ENCODE measurements at places on chromosomes 13 and 19.
A peak's percentile ranks its signal among the peaks of the same experiment; 100 is the strongest.

DNA sequence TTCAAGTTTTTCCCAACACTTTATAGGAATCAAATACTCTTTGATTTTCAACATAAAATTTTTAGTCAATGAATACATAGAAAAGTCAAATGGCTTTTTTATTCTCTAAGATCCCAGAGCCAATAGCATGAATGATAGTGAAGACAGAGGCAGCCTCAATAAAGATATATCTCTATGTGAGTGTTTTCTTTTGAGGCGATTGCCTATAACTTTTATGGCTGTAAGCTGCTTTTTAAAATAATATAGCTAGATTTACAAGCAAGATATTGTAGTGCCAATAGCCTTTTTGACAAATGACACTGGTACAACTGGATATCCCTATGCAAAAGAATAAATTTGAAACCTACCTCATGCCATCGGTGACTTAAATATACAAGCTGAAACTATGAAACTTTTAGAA is 1705.2 kb upstream of the PCDH20 start:
- no peak overlapping the region for H3K27ac ChIP-seq
- H3K4me1 ChIP-seq = no peaks in the 10 kb centered on the region
- H3K4me3 ChIP-seq = no peak overlapping the region
- no peaks in the 10 kb centered on the region for H3K36me3 ChIP-seq
- DNase-seq = no peak

DNA sequence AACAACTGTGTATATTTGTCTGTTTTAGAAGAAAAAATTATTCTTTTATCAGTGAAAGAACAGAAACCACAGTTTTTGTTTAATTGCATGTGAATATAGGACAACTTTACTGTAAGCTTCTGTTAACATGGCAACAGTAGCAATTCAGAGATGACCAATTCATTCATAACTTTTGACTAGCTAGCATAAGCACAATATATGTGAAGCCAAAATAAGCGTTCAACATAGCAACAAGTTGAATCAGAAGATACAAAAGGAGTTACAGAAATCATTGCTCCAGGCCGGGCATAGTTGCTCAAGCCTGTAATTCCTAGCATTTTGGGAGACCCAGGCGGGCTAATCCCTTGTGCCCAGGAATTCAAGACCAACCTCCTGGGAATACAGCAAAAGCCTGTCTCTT is 197.1 kb upstream of the GPC6 start:
- no peaks in the 10 kb centered on the region for H3K27me3 ChIP-seq
- H3K36me3 ChIP-seq = no peaks in the 10 kb centered on the region
- no peak overlapping the region for H3K4me3 ChIP-seq

- no peaks in the 10 kb centered on the region for H3K36me3 ChIP-seq
- H3K27ac ChIP-seq = no peak overlapping the region
- H3K4me3 ChIP-seq = no peak overlapping the region
- H3K4me1 ChIP-seq = no peaks in the 10 kb centered on the region
- peak; percentile 2 for DNase-seq
Measured at GRCh38 chr13:93172109-93172508, 54.5 kb upstream of the GPC6 start.

DNA sequence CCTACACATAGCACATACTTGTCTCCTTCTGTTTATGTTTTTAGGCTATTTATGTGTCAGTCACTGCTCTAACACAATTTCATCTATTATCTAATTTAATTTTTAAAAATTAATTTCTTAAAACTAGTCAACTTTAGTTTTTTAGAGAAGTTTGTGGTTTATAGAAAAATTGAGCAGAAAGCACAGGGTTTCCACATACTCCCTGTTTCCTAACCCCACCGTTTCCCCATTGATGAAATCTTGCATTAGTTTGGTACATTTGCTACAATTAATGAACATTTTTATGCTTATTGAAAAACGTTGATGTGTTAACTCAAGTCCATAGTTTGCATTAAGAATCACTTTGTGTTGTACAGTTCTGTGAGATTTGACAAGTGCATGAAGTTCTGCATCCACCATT is 53.5 kb downstream of the TNFSF13B start:
- no peak overlapping the region for H3K27ac ChIP-seq
- H3K4me1 ChIP-seq = peaks cover 6% of the 10 kb centered on the region
- H3K4me3 ChIP-seq = no peak overlapping the region
- no peaks in the 10 kb centered on the region for H3K27me3 ChIP-seq

- no peaks in the 10 kb centered on the region for H3K36me3 ChIP-seq
- H3K27me3 ChIP-seq = no peaks in the 10 kb centered on the region
- peaks cover 11% of the 10 kb centered on the region for H3K4me1 ChIP-seq
- no peak overlapping the region for H3K27ac ChIP-seq
- DNase-seq = peak; percentile 69
Measured at GRCh38 chr13:76745261-76746200, 140.7 kb downstream of the KCTD12 start.

DNA sequence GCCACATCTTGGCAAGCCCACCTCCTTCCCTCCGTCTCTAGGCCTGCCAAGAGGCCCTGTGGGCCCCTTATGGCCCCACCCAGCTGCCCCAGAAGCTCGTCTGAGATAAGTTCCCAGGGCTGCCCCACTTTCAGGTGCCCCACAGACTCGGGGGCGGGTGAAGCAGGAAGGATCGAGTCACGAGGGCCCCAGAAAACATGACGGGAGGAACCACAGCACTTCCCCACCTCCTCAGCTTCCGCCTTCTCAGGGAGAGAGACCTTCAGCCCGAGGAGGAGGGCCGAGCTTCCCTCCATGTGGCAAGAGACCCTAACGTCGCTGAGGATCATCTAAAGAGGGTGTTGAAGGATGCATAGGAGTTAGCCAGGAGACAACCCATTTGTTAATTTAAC is 4.5 kb upstream of the IL12RB1 start:
- no peak overlapping the region for H3K4me3 ChIP-seq
- peak; percentile 95 for DNase-seq
- no peaks in the 10 kb centered on the region for H3K36me3 ChIP-seq

All from common myeloid progenitor, CD34-positive (primary cell).